ENCODE measurements at places on chromosomes 12 and 14.

- DNase-seq = no peak
Observed at GRCh38 chr14:87866116-87866515, 126.9 kb downstream of the GALC start.

GRCh38 chr12:4506870-4507269 lies 31.8 kb upstream of the RAD51AP1 start:
- DNase-seq = peak; percentile 85

- DNase-seq = peak; percentile 66
Observed at GRCh38 chr14:33435911-33436689, 497.4 kb downstream of the NPAS3 start.

- peak; percentile 49 for DNase-seq
Observed at GRCh38 chr12:51028126-51028812, 2.1 kb upstream of the SLC11A2 start.

- no peak for DNase-seq
Observed at GRCh38 chr14:49907186-49907585, 14.3 kb downstream of the ARF6 start.

DNA sequence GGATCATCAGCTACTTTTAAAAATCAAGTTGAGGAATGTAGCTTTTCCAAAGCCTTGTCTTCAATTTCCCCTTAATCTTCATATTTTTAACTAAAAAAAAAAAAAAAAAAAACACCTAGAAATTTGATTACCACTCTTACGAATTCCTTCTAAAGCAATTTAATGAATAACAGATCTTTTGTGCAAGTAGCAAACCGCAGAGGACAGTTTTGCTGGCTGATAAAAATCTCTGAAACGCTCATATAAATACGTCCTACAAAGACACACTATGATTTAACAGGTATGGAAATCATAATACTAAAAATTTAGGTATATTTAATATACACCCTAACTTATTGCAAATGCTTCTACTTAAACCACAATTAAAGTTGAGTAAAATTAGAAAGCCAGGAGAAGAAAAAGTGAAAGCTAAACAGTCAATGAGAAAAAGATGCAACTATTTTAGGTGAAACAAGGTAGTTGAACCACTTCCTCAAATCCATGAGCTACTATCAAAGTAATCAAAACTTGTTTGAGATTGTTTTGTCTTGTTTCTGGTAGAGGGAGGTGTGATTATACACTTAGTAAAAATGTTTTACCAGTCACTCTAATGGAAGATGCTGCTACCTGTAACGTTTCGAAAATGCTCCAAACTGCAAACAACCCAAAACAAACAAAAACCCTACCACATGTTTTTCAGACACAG lies 2.2 kb downstream of the PAWR start:
- no peak for DNase-seq

DNA sequence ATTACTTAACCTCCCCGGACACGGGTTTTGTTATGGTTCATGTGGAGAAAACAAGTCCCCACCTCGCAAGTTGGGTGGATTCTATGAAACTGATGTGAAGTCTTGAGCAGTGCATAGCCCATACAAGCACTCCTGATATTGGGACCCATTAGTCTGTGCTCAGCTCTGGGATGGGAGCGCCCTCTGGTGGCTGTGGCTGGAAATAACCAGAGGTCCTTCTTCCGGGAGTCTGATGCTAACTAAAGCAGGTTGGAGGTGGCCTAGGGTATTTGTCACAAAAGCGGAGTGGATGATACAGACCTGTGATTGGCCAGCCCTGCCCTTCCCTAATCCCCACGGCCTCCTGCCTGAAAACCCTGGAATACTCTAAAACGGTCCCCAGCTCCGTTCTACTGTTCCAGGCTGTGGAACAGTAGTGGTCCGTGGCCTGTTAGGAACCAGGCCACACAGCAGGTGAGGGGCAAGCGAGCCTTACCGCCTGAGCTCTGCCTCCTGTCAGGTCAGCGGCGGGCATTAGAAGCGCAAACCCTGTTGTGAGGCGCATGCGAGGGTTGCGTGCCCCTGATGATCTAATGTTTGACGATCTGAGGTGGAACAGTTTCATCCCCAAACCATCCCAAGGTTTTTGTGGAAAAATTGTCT lies 6.4 kb downstream of the SLC48A1 start:
- DNase-seq = peak; percentile 93

GRCh38 chr14:86796221-86797074 lies 1196.5 kb downstream of the GALC start:
- DNase-seq = no peak

Data from activated CD4-positive, alpha-beta T cell treated with anti-CD3 and anti-CD28 coated beads, Interleukin-2, Interleukin-4, amounts not matched to agents 100 ng/mL and 50 ng/mL, durations not matched to agents 16 hours and 8 hours (primary cell).